ENCODE measurements at places on chromosomes 3 and 15.

DNA sequence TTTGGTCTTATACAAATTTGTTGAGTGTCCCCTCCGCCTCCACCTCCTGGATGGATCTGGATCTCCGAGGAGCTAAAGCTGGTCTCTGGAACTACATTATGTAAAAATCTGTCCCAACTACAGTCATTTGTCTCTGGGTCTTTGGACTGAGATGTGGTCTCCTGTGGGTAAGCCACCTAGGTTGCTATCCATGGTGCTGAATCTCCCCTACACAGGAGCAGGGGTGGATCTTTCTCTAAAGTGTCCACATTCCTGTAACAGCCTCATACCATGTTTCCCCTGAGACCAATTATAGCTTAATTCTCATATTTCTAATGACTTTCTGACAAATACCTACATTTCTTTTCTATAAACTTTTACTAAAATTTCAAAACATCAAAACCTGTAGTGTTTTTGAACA lies 625.8 kb downstream of the TAFA4 start:
- DNase-seq, result peak; percentile 14

DNA sequence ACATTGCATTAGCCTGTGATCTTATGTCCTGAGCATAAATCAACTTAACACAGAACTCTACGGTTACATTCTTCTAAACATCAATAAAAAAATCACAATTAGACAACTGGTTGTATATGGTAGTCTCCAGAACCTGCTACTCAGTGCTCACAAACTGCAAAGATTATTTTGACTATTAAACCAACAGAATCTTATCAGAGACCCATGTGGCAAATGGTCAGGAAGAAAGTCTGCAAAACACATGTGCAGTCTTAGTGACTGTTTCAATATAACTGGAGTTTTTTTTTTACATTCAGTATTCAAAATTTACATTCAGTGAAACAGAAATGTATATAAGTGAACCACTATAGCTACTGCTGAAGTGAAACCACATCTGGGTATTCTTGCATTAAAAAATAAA lies 27.3 kb upstream of the PYGO1 start:
- no peak for DNase-seq

DNA sequence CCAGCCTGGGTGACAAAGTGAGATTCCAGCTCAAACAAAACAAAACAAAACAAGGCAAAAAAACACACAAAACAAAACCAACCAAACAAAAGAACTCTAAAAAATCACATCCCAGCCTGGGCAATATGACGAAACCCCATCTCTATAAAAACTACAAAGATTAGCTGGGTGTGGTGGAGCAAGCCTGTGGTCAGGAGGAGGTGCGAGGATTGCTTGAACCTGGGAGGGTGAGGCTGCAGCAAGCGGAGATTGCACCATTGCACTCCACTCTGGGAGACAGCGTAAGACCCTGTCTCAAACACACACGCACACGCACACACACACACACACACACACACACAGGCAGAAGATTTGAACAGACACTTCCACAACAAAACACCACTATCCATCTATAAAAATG lies 99.6 kb downstream of the SHQ1 start:
- DNase-seq, result no peak

- no peak for DNase-seq
Measured at GRCh38 chr3:96319166-96319565, 495.2 kb upstream of the EPHA6 start.

DNA sequence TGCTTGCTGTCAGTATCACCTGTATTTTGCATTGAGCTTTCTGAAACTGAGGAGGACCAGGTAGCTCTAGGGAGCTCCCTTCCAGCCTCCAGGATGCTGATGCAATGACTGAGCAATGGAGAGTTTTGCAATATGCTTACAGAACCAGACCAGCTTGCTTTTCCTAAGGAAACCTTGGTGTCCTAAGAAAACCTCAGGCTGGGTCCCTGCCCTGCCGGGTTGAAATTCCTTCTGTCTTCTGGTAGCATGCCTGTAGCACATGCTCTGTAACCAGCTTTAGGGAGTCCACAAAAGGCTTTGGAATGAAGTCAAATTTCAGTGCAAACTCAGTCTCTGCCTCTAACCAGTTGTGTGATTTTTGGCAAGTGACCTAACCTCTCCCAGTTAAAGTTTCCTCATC lies 65.8 kb upstream of the GSK3B start:
- DNase-seq, result peak; percentile 96

DNA sequence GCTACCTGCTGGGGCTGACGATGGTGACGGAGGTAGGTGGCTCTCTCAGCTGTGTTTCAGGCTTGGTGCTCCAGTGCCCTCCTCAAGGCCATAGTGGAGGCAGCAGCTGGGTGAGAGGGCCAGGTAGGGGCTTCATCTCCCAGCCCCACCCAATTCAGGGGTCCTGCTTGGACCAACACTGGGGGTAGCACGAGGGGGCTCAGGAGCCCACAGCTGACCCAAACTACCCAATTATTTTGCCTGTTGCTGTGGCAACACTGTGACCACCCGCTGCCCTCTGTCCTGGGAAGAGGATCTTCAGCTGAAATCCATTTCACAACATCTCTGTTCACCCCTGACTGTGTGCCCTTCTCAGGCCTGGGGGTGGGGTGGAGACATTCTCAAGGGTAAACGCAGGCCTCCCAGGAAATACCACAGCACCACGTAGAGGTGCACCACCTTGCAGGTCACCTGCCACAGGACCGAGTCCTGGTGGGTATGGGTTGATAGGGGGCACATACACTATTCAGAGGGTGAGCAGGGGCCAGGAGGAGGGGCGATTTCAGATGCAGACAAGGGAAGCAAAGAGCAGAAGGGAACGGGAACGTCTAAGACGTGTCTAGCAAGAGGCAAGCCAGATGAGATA lies 62.7 kb downstream of the GRIP2 start:
- DNase-seq, result no peak

DNA sequence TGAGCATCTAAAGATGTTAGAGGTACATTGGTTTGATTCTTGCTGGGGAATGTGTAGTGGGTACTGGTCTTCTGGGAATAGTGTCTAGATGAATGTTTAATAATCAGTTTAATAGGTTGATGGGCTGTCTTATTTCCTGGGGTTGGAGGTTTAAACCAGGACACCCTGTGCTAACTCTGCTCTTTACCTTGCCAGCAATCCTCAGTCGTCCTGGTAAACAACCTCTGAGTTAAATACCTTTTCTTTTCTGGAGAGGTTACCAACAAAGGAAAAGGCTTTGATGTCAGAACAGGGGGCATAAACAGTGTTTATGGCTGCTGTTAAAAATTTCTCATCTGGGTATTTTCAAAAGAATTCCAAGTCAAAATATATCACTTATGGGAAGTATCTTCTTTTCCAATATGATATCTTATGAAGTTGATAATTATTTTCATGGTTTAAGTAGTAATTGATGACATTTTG lies 23.5 kb downstream of the MITF start:
- no peak for DNase-seq

DNA sequence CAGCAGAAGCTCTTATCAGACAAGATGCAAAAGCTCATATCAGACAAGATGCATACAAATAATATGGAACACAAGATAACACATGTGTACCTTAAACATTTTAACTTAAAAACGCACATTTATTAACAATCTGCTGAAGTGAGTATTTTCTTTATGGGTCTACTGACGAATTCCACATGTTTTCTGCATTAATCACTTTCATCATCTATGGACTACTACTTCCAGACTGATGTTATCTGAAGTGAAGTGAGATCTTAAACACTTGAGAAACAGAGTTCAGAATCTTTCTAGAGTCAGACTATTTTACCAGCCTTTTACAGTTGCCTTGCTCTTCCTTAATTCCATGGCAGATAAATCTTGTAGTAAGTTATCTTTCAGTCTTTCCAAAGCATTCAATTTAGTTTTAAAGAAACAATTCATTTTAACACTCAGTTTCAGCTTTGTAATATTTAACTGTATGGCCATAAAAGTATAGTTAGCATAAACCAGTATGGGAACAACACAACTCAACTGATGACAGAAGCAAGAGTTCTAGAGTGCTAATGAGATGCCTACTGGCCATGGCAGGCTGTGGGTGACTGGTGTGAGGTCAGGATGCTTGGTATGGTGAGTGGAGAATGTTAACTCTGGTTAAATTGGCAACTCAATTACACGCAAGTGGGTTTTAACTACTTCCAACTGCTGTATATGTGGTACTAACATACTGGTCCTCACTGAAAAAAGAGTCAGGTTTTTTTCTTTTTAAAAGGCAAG lies 9.8 kb downstream of the CMTM6 start:
- DNase-seq, result no peak

- no peak for DNase-seq
Measured at GRCh38 chr15:70795311-70795665, 31.9 kb upstream of the UACA start.

DNA sequence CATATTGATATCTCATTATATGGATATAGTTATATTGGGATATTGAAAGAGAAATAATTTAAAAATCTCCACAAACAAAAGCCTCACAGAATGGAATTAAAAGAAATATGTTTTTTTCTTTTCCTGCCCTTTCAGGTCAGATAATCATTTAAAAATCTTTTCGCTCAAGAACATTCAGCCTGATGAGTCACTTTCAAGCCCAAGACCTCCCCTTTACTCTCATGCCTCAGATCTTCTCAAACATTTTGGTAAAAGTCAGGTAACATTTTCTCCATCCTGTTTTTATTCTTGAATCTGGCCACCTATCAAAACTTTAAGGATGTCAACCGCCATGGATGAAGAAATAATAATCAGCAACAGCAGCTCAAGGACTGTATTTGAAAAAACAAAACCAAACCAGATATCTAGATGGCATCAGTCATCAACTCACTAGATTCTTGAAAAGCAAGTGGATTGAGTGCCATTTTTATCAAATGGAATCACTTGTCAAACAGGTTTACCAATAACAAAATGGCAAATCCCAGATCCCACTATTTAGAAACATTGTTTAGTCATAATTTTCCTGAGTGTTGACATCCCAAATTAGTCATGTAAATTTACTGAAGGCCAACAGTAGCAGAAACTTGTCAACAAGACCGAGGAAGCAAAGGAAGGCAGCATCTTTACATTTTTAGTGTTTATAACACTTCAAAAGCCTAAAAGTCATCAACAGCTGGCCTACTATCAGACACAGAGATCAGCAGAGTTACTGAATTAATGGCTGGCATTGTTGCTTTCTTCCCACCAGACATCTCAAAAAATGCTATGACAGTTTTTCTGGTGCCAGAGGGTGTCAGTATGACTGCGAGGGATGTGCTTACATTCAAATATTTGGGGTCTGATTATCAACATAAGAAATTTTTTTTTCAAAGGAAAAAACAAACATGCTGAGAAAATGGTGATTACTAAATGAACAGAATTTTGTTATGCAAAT lies 444.7 kb downstream of the MAGI1 start:
- DNase-seq, result no peak

- DNase-seq, result peak; percentile 34
Measured at GRCh38 chr3:86563400-86563970, 427.5 kb downstream of the VGLL3 start.

GRCh38 chr3:110933821-110934426 lies 137.7 kb upstream of the NECTIN3 start:
- no peak for DNase-seq

- DNase-seq, result no peak
Measured at GRCh38 chr3:48406443-48407431, 23.1 kb downstream of the PLXNB1 start.

DNA sequence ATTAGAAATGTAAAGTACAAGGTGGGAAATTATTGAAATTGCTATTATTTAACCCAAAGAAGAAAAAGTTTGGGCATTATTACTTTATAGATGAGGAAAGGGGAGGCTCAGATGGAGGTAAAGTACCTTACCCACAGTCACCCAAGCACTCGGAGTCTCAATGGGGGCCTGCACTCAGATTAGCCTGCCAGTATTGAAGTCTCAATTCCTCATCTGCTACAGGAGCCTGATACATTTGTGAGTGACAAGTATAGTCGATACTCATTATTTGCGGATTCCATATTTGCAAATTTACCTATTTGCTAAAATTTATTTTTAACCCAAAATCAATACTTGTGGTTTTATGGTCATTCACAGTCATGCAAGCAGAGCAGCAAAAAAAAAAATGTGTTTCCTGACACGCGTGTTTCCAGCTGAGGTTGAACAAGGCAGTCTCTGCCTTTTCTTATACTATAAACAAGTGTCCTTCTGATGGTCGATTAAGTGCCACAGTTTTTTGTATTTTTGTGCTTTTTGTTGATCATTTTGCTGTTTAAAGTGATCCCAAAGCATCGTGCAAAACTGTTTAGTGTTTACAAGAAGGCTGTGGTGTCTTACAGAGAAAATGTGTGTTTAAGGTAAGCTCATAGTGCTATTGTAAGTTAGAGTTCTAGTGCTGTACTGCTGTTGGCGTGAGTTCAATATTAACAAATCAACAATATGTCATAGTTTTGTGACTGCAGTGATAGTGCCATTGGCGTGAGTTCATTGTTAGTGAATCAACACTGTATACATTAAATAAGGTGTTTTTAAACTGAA lies 48.0 kb downstream of the ARHGEF26 start:
- peak; percentile 10 for DNase-seq

- DNase-seq, result no peak
Measured at GRCh38 chr3:115831864-115832263, 208.6 kb downstream of the GAP43 start.

DNA sequence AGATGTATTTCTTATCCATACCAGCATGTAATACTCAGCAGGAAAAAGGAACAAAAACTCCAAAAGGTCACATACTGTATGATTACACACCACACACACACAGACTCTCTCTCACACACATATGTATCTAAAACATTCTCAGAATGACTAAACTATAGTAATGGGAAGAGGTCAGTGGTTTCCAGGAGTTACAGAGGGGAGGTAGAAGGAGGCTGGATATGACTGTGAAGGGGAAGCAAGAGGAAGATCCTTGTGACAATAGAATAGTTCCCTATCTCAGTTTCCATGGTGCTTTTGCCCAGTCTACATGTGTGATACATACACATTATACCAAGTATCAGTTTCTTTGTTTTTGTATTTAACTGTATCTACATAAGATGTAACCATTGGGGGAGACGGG lies 190.1 kb downstream of the IL5RA start:
- no peak for DNase-seq

GRCh38 chr3:24450160-24450907 lies 44.3 kb downstream of the THRB start:
- no peak for DNase-seq

DNA sequence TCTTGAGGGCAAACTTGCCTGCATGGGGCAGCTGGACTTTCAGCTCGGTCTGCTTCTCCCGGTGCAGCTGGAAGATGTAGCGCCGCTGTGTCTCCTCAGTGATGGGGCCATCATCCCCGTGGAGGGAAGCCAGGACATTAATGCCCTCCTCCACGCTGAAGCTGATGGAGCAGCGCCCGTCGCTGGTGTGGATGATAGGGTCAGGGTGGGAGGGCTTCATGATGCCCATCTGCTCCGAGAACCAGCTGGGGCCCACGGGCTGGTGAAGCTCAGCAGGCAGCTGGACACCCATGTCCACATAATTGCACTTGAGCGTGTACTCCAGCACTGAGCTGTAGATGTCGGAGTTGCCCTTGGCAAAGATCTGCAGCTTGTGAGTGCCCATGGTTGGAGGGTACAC lies 46.9 kb downstream of the KY start:
- DNase-seq, result no peak
